Activated effector memory CD4-positive, alpha-beta T cell treated with anti-CD3 and anti-CD28 coated beads, Interleukin-2, amount 50 U/mL, for 16 hours (primary cell): ENCODE measurements at places on chromosomes 12 and 14.

GRCh38 chr14:88163731-88164255 is 158.9 kb downstream of the GPR65 start:
- no peak for DNase-seq

GRCh38 chr14:103495854-103496253 is 26.8 kb downstream of the CKB start:
- no peak for DNase-seq

- DNase-seq: no peak
Measured at GRCh38 chr14:89926694-89927093, 27.8 kb downstream of the EFCAB11 start.

- DNase-seq: peak; percentile 81
Measured at GRCh38 chr12:113912760-113913329, 53.3 kb downstream of the RBM19 start.

- DNase-seq: no peak
Measured at GRCh38 chr12:128974881-128975280, 121.6 kb downstream of the GLT1D1 start.

- no peak for DNase-seq
Measured at GRCh38 chr12:90404071-90404470, 550.9 kb downstream of the CCER1 start.

GRCh38 chr12:1806301-1807086 is 13.9 kb upstream of the LRTM2 start:
- DNase-seq: peak; percentile 50

GRCh38 chr14:52845081-52845480 is 53.7 kb upstream of the GNPNAT1 start:
- DNase-seq: no peak

- no peak for DNase-seq
Measured at GRCh38 chr14:59159169-59159568, 29.3 kb upstream of the DAAM1 start.

GRCh38 chr14:54001189-54001878 is 44.7 kb upstream of the BMP4 start:
- DNase-seq: no peak
